ENCODE measurements at places on chromosomes 5 and 9.

DNA sequence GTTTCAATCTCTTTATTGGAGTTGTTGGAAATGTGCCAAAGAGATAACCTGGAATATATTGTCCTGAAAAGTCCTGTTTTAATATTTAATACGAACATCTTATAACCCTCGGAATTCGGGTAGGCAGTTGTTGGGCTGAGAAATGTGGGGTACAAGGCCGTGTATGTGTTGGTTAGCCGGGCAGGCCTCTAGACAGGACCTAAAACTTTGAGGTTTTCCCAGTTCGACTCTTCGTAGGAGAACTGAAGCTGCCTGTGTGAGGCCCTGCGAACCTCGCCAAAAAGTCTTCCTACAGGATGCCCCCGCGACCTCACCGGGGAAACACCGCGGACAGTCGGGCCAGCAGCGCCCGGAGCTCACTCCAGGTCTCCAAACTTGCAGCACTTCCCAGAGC lies 583 bp upstream of the TJP2 start:
- DNase-seq, result no peak

DNA sequence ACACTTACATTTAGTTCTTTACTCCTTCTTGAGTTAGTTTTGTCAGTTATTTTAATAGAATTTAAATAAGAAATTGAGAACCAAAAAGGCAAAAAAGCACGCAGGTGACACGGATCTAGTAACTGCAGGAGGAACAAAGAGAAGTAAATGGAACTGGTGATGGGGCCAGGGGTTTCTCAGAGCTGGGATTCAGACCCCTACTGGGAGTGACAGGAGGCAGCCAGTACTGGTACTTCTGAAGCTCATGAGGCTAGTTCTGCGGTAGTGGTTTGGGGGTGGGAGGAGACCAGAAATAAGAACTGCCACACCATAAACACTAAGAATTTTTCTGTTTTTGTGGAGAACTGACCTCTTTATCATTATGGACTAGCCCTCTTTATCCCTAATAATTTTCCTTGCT lies 48.2 kb downstream of the OXCT1 start:
- DNase-seq, result no peak

DNA sequence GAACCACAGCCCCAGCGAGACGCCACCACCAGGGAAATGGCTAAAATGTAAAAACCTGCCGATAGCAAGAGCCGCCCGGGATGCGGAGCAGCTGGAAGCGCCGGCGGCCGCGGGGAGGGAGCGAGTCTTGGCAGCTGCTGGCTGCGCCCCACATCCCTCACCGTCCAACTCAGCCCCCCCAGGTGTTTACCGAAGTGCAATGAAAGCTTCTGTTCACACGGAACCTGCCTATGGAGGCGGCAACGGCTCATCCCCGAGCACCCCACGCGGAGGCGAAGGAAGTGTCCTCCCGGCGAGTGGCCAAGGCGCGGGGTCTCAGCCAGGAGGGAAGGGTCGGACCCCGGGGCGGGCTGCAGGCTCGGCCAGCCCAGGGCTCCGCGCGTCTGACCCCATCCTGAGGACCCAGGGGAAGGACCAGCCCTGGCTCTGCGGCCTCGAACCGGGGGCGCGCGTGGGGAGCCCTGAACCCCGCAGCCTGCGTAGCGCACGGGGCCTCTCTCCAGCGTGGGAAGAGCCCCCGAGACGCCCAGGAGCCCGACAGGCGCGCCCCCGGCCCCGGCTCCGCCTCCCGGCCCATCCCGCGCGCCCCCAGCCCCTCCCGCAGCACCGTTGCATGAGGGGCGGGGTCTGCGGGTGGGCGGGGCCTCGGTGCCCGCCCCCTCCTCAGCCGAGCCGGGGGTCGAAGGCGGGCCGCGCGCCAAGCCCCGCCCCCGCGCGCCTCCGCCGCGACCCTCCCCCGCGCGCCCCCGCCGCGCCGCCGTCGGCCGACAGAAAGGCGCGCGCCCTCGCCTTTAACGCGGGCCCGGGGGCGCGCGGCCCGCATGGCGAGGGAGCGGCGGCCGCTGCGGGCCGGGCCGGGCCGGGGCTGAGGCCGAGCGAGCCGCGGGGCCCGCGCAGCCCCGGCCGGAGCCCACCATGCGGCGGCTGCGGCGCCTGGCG lies at the start of gene DIPK1B:
TSS of gene DIPK1B (plus strand) at position 822 of the 939 bp plus-strand sequence. CDS start at position 916, 94 bp downstream.
- no peak for DNase-seq

- DNase-seq, result no peak
Measured at GRCh38 chr5:36403632-36404311, 102.1 kb upstream of the RANBP3L start.

GRCh38 chr9:68714416-68715180 lies 9.6 kb downstream of the PIP5K1B start:
- no peak for DNase-seq

GRCh38 chr5:156219483-156220005 lies 107.4 kb upstream of the SGCD start:
- no peak for DNase-seq

GRCh38 chr9:103410059-103410458 lies 414.9 kb downstream of the CYLC2 start:
- DNase-seq, result no peak

DNA sequence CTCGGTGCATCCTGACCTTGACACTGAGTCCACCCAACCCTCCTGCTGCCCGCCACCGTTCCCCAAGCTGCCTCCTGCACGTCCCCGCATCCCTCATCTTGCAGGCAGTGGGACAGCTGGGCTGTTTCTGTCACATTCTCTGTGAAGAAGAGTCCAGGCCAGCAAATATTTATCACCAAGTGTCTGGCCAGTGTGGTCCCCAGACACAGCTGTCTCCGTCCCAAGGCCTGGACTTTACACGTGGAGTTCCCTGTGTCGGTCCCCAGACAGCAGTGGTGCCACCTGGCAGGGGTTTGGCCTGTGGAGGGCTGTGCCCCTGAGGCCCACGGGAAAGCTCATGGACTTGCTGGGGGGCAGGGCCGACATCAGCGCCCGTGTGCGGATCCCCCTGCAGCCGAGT lies 9.2 kb upstream of the SLC12A7 start:
- no peak for DNase-seq

DNA sequence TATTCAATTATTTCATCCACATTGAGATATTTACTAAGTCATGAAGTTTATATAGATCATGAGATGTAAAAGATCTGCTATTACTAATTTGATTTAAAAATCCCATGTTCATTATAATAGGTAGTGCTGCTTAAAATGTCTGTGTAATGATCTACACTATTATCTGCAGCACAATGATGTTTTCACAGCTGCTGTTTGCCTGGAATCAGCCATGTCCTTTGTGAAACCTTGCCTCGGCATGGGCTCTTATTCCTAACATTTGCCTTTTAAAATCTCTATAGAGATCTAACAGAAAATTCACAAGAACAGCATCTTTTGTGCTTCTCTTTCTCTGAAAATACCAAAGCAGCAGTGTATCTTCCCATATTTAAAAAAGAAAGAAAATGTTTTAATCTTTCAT lies 444.6 kb downstream of the PTPRD start:
- no peak for DNase-seq

DNA sequence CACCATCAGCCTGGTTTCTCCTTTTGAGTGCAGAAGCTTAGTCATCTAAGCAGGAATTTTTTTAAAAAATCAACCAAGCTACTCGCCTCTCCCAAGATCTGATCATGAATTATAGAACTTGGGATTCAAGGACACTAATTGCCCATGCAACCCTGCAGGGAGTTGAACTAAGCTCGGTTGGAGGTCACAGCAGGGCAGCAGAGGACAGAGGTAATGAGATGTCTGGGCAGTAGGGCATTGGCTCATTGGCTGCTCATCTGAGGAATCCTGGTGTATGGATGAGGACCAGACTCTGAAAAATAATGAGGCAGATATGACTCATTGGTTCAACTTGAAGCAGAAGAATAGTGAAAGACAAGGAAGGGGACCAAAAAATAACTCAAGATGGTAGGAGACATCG lies 111.8 kb upstream of the TLE1 start:
- DNase-seq, result no peak

GRCh38 chr9:129469188-129469987 lies 151.5 kb downstream of the C9orf50 start:
- no peak for DNase-seq

GRCh38 chr5:102481054-102481715 lies 17.6 kb downstream of the SLCO6A1 start:
- no peak for DNase-seq

- no peak for DNase-seq
Measured at GRCh38 chr5:158648631-158649030, 451.1 kb downstream of the EBF1 start.

- DNase-seq, result no peak
Measured at GRCh38 chr9:137354153-137354844, 52.2 kb upstream of the NRARP start.

- no peak for DNase-seq
Measured at GRCh38 chr5:140305471-140305870, 2.6 kb upstream of the PFDN1 start.

GRCh38 chr5:8829323-8830029 lies 716.4 kb downstream of the SEMA5A start:
- no peak for DNase-seq

DNA sequence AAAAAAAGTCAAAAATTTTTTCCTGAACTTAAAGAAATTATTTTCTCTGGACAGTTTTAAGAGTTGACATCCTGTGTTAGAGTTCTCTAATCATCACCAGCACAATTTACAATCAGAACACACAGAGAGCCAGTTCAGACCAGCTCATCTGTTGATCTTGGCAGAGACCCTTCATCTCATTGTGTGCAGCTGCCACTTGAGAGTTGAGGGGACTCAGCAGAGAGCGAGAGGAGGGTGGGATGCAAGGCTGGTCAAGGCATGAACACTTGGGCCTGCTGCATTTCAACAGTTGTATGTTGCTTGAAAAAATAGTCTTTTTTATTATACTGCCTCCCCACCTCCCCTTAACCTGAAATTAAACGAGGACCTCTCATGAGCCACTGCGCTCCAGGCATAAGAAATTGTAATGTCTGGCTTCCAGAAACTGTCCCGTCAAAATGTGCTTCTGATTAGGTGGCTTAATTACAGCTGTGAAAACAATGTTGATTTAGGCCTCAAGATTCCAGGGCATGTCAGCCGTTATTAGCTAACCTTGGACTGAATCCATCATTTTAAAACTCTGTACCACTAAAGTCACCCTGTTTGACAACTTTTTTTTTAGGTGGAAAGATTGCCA lies 383.6 kb downstream of the CCDC171 start:
- DNase-seq, result no peak

GRCh38 chr9:112283582-112284253 lies 49.7 kb downstream of the PTBP3 start:
- DNase-seq, result no peak

All from GM20000 (cell line).